Hepatocyte (in vitro differentiated cells): ENCODE measurements at places on chromosomes 3 and 15.

- no peak overlapping the region for H3K4me3 ChIP-seq
- H3K27me3 ChIP-seq: no peaks in the 10 kb centered on the region
- DNase-seq: no peak
- no peak overlapping the region for H3K27ac ChIP-seq
Measured at GRCh38 chr3:94787734-94788270, 724.9 kb downstream of the NSUN3 start.

DNA sequence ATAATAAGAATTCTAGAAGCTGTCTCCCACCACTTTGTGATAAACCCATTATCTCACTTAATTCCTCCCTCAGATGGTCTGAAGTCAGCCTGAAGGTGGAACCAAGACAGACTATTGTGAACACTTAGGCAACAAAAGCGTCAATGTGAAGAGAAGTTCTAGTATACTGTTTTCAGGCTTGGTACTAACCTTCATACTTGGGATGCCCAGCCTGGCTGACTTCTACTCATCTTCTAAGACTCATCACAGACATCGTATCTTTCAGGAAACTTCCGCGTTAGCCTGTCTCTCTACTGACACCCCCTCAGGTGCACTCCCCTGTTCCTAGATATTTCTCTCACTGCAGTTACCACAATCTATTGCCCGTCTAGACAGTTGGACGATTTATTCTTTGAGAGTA lies 201.2 kb downstream of the SATB1 start:
- H3K4me3 ChIP-seq: no peak overlapping the region
- DNase-seq: no peak
- no peak overlapping the region for H3K27ac ChIP-seq
- H3K36me3 ChIP-seq: no peaks in the 10 kb centered on the region
- no peaks in the 10 kb centered on the region for H3K27me3 ChIP-seq

DNA sequence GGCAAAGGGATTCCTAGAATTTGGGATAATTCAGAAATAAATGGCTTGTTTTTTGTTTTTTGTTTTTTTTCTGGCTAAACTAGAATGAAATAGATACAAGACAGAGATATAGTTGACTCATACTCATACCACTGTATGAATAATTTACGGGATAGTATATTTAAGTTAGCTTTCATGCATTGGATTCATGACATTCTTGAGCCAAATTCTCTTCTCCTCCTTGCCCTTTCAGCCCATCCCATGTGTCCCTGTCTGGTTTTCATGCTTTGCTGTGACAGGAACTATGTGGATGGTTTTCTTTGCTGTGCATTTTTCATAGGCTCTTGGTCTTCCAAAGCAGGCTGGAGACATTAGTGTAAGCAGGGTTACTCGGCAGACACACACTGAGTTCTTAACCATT lies 66.6 kb upstream of the UMPS start:
- H3K4me1 ChIP-seq: peaks cover 10% of the 10 kb centered on the region
- H3K36me3 ChIP-seq: no peaks in the 10 kb centered on the region
- DNase-seq: no peak
- no peak overlapping the region for H3K4me3 ChIP-seq
- H3K27ac ChIP-seq: peak overlapping the region; percentile 57

GRCh38 chr15:88006146-88006545 lies 250.4 kb downstream of the NTRK3 start:
- H3K27ac ChIP-seq: no peak overlapping the region
- H3K4me1 ChIP-seq: no peaks in the 10 kb centered on the region
- no peak overlapping the region for H3K4me3 ChIP-seq
- no peaks in the 10 kb centered on the region for H3K36me3 ChIP-seq
- no peaks in the 10 kb centered on the region for H3K27me3 ChIP-seq

GRCh38 chr15:68204361-68204760 lies 771 bp downstream of the CALML4 start:
- peak overlapping the region; percentile 97 for H3K27ac ChIP-seq
- no peak overlapping the region for H3K4me3 ChIP-seq
- H3K27me3 ChIP-seq: no peaks in the 10 kb centered on the region
- no peaks in the 10 kb centered on the region for H3K36me3 ChIP-seq

- H3K27me3 ChIP-seq: no peaks in the 10 kb centered on the region
- no peak overlapping the region for H3K4me3 ChIP-seq
- no peaks in the 10 kb centered on the region for H3K4me1 ChIP-seq
- no peaks in the 10 kb centered on the region for H3K36me3 ChIP-seq
Measured at GRCh38 chr3:123491966-123492587, 43.2 kb upstream of the ADCY5 start.

DNA sequence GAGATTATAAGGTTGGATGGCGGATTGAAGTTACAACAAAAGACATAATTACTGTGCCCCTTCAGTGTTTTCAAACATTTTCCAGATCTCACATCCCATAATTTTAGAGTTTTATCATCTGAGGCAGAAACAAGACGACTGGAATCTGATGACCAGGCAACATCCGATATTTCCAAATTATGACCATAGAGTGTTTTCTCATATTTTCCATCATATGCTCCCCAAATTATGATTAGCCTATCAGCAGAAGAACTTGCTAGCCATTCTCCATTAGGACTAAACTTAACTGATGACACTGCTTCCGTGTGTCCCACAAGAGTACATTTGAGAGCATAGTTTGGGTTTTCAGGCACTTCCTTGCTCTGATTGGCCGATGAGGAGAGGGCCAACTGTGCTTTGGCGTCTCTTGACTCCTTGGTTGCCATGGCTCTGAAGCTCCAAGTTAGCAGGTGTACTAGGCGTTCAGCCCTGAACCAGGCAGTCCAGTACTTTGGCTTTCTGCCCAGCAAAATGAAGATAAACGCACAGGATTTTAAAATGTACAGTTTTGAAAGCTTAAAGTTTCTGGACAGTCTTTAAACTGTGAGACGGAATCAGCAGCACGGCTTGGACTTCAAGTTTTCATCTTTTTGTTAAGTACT lies 638 bp downstream of the WDR5B start:
- peaks cover 17% of the 10 kb centered on the region for H3K4me1 ChIP-seq
- peak; percentile 65 for DNase-seq
- H3K36me3 ChIP-seq: no peaks in the 10 kb centered on the region
- no peaks in the 10 kb centered on the region for H3K27me3 ChIP-seq
- H3K27ac ChIP-seq: peak overlapping the region; percentile 81
- peak overlapping the region; percentile 53 for H3K4me3 ChIP-seq

DNA sequence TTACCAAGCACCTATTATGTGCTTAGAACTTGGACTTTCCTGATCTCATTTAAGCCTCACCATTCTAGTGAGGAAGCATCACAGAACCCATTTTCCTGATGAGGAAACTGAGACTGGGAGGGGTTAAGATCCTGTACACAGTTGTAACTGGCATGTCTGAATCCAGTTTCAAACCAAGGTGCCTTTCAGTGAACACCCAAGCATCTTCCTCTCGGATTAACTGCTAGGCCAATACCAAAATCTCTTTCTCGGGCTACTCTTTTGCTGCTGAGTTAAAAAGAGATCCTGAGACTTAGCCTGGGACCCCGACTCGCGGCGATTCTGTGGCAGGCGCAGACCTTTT lies 578 bp upstream of the CEMIP start:
- peaks cover 35% of the 10 kb centered on the region for H3K27me3 ChIP-seq
- no peak for DNase-seq
- no peak overlapping the region for H3K27ac ChIP-seq
- H3K4me1 ChIP-seq: peaks cover 18% of the 10 kb centered on the region
- H3K4me3 ChIP-seq: peak overlapping the region; percentile 62
- no peaks in the 10 kb centered on the region for H3K36me3 ChIP-seq

- no peaks in the 10 kb centered on the region for H3K27me3 ChIP-seq
- H3K36me3 ChIP-seq: no peaks in the 10 kb centered on the region
- H3K4me1 ChIP-seq: peaks cover 4% of the 10 kb centered on the region
Measured at GRCh38 chr3:153657046-153657445, 464.1 kb upstream of the ARHGEF26 start.
